ENCODE measurements at places on chromosomes 4 and X. TPM values are rescaled to one million over a fixed set of nuclear protein-coding genes. Genes with fewer than 3 reads are reported as not detected.

Gene FABP2
- not detected for polyA plus RNA-seq

Gene CT55
- 0.29 TPM for polyA plus RNA-seq

DNA sequence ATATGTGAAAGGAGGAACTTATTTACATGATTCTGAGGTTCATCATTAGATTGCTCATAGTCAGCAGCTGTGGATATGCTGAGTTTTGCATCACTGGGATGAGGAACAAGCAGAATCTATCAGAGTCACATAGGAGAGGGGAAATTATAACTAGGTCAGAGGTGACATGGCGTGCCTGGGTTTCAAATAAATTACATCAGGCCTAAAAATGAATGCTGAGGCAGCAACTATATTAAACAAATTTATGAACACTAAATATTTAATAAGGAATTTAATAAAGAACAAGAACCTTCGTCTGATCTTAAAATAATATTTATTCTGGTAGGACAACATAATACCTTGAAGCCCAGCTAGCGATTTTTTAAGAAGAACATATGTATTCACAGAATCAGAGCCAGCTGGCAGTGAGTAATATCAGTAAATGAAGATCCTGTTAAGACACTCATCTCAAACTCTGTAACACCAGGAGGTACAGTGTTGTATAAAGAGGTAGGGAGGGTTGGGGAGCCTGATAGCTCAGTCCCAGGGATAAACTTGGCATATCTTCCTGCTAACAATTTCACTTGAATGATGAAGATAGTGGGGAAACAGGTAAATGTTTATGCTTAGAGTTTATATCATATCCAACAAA is 60.9 kb upstream of the HS3ST1 start:
- peak; percentile 21 for DNase-seq

- no peak for DNase-seq
These were observed 2.9 kb downstream of the HPGDS start for GRCh38 chr4:94339779-94340178.

- DNase-seq: no peak
These were observed 144.8 kb upstream of the SLIT2 start for GRCh38 chr4:20106921-20107320.
